Frontal cortex (tissue), 4 donors: ENCODE measurements at places on chromosomes 1 and 21.

DNA sequence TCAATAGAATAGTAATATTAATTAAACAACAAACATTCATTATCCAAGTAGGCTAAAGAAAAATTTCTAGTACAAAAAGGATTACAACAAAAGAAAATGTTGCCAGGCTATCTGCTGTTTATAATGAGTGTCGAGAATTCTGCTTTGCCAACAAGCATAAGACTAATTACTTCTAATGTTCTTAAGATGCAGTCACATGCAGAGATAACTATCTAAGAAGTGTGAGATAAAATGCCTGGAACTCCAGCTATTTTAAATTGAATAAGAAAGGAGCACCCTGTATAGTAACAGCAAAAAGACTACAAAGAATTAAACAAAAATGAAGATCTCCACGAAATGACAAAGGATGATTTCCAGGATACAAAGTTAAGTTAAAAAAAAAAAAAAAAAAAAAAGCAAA lies 59.9 kb downstream of the APP start:
- DNase-seq = no peak

DNA sequence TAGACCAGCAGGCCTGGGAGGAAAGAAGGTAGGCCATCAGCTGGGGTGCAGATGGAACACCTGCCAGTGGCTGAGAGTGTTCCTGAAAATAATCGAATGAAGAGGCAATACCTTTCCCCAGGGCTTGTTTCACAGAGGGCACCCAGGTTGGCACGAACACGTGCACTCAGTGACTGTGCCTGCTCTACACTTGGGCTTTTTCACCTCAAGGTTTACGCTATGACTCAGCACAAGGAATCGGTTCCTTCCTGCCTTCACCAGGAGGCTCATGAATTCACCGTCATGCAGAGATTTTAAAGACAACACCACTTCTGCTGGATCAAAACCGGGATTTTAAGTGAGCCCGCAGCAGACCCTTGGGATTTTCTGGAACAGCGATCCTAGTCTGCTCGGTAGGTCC lies 118.5 kb upstream of the ADAR start:
- DNase-seq = no peak

DNA sequence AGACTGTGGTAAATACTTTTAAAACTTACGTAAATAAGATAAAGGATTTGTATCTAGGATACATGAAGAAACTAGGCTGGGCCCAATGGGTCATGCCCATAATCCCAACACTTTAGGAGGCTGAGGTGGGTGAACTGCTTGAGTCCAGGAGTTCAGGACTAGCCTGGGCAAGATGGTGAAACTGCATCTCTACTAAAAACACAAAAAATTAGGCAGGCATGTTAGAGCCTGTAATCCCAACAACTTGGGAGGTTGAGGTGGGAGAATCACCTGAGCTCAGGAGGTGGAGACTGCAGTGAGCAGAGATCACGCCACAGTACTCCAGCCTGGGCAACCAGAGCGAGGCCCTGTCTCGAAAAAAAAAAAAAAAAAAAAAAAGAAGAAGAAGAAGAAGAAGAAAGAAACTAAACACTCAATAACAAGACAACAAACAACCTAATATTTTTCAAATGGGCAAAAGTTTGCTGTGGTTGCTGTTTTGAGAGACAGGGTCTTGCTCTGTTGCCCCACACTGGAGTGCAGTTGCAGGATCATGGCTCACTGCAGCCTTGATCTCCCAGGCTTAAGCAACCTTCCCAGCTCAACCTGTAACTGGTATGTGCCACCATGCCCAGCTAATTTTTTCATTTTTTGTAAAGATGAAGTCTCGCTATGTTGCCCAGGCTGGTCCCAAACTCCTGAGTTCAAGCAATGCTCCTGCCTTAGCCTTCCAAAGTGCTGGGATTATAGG lies 78.3 kb downstream of the EIF4G3 start:
- DNase-seq = no peak

GRCh38 chr1:70820396-70820795 lies 227.2 kb downstream of the PTGER3 start:
- no peak for DNase-seq

DNA sequence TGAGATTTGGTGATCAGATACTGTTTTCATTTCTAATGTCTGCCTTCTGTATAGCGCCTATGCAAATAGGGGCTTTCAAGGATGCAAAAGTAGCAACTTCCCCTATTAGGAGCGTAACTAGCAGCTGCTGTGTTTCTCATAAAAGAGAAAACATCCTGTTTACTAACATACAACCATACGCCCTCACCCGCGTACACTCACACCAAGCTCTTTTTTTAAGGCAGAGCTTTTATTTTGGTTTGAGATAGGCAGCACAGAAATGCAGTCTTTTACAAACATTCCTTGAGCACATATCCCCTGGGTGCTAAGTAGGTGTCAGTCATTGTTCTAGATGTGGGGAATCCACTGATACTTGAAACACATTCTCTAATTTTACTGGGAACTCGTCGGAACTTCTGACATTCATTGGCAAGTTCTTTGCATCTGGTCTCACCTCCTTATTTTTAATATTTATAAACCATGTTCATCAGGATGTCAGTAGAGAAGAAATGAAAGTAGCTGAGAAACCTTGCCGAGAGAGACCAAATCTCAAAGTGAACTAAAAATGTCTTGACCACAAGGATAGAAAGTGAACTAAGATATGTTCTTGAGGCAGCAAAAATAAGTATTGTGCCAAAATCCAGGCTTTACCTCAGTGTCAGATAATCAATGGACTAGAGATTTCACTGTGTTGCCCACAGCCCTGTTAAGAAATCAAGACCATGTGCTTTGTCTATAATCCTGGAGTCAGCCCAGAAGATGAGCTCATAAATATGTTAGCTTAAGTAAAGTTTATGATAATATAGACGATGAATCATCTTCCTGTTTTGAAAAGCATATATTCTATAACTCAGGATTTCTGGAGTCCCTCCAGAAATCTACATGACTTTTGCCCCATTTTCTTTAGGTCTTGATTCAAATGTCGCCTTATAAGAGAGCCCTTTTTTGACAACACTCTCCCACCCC lies 350.9 kb downstream of the ST6GALNAC3 start:
- no peak for DNase-seq

GRCh38 chr1:15245593-15246360 lies 1.2 kb upstream of the FHAD1 start:
- no peak for DNase-seq

- DNase-seq = no peak
Measured at GRCh38 chr1:21822349-21822748, 10.3 kb downstream of the LDLRAD2 start.

DNA sequence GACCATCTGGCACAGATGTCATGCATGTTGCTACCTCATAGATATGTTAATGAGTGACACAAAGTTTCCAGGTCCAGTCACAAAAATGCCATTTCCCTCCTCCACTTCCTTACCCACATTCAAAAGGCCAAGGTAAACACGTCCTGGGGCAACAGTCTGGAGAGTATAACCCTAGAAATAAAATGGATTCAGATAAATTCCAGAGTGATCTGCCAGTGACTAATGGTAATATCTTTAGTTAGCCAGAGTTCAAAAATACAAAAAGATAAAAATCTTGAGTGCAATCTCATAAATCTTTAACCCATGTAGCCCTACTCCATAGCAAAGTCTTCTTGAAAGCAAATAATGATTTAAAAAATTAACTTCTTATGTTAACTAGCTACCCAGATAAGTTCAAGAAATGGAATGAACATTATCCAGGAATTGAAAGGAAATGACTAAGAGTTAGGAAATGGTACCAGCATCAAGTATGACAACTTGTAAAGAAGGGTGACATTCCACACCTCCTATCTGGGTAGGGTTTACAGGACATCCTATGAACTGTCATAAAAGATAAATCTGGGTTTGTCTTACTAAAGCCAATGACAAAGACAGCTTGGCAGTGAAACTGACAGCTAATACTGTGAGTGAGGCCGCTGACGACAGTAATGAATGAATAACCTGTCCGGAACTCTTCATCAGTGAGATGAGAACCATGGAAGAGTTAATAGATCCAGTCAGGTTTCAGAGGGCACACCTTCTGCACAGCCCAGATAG lies 18.1 kb downstream of the RGS2 start:
- no peak for DNase-seq

GRCh38 chr1:238951809-238952208 lies 434.6 kb upstream of the CHRM3 start:
- DNase-seq = no peak

DNA sequence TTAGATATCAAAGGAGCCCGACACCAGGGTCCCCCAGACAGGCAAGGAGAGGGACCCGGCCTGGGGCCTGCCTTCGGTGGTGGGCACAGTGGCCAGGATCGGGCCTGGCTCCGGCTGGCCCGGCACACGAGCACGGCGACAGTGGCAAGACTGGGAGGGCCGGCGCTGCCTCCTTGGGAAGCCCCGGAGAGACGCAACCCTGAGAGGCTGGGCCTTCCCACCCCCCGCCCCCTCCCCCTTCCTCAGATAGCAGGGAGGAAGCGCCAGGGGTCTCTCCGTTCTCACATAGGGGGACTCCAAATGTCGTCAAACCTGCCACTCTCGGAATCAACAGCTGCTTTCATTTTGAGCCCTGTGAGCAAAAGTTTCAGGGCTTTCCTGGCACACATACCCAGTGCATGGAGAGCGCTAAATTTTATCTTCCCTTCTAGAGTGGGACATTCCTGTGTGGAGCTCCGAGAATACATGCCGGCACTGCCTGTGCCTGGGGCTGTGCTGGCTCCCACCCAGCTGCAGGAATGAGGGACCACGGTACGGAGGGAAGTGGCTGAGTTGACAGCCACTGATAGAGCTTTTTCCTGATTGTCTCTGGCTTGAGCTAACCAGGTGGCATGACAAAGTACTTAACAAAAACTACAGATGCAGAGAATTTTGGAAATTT lies 62.4 kb downstream of the CD247 start:
- peak; percentile 33 for DNase-seq

DNA sequence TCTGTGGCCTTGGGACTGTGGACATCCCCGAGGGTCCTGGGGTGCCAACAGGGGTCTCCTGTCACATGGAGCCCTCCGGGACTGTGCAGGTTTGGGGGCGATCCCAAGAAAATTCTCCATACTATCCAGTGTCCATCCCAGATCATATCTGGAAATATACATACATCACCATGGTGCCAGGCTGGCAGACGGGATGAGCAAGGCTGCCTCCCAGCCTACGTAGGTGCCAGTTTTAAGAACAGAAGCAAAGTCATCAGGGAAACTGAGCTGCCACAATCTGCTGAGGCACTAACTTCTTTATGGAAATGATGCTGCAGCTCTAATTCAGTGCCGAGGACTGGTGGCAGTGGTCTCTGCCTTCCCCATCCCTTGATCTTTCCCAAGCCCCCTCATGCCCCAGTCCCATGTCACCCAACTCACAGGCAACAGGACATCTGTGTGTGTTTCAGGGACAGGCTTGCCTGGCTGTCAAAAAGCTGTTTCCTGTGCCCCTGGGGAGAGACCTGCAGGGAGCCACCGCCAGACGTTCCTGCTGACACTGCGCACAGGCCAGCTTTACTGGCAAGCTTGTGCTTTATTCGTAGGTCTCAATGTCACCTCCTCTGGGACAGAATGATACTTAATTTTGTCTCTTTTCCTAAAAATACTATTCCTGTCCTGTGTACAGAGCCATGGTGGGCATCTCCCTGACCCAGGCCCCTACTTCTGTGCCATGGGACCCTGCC lies 15.5 kb downstream of the TEX35 start:
- no peak for DNase-seq

GRCh38 chr21:37787456-37787855 lies 128.8 kb downstream of the KCNJ6 start:
- DNase-seq = no peak

DNA sequence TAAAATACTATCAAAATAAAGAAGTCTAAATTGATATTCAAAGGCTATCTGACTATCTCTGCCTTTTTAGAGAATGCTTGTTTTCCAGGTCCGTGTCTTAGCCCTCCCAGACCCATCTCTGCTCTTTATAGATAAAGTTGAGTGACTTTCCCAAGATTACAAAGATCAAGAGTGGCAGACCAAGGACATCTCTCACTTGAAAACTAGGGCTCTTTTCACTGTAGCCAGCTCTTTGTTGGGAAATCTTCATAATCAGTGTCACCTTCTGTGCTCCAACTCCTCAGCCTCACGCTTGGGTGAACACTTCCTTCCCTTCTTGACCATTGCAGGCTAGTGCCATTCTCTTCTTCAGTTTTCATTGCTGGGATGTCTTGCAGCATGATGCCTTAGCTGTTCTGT lies 211.1 kb downstream of the PBX1 start:
- DNase-seq = no peak

DNA sequence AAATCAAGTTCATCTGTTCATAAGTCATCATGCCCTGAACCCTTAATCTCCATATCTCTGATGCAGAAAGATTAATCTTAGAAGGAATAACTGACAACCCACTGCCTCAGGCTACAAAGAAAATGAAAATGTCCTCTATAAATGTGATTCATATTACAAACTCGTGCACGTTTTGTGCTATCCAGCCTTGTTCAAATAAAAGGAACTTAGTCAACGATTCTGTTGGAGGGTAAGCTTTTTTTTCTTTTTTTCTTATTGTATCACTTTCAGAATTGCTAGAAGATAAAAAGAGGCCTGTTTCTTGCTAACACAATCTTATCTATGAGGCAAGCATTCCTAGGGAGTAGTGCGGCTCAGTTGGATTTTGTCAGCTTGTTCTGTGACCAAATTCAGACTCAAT lies 228.4 kb downstream of the TM2D1 start:
- DNase-seq = no peak

DNA sequence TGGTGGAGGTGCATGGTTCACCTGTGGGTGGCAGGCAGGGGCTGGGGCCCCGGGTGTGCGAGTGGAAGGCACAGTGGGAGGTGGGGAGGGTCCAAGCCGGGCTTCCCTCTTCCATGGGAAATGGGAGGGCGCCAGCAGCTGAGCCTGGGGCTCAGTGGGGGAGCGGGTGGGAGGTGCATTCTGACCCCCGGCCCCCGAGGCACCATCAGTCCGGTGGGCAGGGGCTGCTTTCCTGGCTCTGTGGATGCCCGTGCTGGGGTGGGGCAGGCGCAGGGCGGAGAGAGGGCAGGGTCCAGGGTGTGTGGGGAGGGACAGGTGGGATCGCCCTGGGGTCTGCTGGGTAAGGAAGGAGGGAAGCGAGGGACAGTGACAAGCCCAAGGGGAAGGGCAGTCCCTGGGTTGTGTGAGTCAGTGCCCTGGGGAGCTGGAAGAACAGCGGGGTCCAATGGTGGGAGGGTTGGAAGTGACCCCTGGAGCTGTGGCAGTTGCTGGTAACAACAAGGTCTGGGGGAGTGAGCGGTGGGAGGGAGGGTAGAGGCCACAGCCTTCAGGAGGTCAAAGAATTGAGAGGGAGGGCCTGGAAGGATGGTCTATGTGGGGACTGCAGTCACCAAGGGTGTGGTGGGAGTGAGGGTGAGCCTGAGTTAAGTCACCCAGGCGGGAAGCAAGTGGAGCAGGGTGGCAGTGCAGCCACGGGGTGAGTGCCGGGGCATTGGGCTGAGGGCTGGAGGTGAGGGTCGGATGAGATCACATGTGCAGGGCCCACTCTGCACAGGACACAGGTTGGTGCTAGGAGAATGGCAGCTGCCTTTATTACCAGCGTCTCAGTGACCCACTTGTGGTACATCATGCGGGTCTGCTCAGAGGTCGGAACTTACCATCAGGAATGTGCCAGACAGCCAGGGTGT lies 29.6 kb downstream of the LHX4 start:
- no peak for DNase-seq
